ENCODE measurements at places on chromosomes 2 and 18.

DNA sequence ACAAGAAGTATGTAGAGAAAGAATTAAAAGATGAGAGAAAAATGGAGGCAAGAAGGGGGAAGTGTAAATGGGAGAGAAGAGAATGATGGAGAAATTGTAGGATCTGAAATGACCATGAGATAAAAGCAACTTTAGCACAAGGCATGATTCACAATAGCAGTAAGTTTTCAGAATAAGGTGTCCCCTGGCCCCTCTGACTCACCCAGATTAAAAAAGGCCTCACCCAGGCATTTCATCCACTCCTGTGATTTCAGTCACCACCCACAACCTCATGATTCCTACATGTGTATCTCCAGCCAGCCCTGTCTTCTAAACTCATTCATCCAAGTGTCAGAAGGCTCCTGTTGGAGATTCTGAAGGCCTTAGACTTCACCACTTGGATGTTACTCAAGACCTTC is 56.6 kb downstream of the SP100 start:
- DNase-seq, result no peak

DNA sequence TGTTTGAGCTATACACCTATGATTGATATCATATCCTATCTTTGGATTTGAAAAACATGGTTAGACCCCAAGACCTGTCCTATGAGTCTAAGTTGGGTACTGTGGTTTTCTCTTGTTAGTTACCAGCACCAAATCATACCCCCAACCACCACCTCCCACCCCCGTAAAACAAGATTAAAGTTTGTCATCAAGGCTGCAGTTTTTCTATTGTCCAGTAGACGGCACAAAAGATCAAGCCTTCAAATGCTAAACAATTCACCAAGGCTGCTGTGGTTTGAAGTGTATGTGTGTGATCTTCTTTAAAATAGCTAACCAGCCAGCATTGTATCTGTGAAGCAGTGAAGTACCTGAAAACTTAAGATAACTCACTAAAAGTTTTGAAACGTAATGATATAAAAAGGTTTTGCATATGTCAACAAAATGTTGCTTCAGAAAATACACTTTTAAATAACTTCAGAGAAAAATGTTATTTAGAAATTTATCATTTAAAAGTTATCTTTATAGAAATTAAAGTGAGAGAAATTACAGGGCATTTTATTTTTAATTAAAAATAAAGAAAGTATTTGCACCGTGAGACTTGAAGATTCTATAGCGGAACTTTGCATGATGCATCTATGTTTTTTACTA is 5.8 kb upstream of the MEIS1 start:
- peak; percentile 57 for DNase-seq

- no peak for DNase-seq
Observed at GRCh38 chr2:221502270-221503010, 69.7 kb downstream of the EPHA4 start.

DNA sequence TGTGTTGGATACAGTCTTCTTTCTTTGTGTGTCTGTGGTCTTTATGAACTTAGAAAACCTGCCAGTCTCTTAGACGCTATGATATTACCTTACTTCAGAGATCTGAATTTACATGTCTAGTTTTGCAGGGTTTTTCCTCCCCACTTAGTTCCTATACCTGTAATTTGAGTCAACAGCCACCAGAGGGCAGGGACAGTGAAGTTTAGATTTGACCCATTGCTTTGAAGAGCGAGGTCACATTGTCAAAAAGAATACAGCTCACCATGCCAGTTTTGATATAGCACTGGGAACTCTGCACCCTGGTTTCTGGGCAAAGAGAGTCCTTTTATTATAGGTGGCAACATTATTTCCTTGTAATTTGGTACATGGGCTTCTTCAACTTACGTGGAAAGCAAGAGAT is 102.3 kb downstream of the MAPK4 start:
- DNase-seq, result no peak

- DNase-seq, result no peak
Observed at GRCh38 chr2:223494496-223494895, 107.7 kb downstream of the SCG2 start.

DNA sequence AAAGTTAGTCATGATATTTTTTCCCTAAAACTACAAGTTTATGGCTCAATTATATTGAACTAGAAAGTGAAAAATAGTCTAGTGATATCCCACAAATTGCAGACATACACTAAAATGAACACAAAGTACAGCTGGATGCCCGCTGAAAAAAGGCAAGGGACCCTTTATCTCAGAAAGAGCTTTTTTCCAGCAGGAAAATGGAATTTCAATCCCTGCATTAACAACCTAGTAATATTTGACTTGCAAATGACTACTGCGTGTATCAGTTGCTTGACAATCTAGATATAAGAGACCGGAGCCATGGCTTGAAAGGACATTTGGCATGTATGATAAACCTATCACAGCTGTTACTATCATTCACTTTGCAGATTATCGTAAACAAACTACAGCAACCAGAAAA is 49.1 kb downstream of the LRPPRC start:
- DNase-seq, result no peak

DNA sequence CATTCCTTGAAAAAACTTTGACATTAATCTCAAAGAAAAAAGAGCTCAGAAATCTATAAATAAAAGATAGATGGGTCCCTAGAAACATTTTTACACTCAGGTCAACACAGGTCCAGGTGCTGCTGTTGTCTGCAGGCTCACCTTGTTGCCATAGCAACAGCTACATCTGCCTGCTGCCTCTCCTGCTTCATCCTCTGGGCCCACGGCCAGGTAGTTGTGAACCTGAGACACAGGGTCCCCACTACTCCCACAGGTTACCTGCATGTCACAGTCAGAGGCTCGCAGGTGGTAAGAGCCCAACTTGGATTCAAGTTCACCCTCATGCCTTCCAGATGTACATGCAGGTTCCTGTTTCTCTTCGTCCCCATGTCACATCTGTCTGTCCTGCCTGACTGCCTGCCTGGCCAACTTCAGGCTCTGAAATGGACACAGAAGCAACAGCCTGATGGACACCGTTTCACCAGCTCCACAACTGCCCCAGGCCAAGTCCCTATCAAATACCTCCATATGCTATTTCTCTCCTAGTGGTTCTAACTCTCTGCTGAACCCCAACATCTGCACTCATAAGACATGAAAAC is 88.3 kb upstream of the SALL3 start:
- no peak for DNase-seq

- no peak for DNase-seq
Observed at GRCh38 chr2:118668431-118669424, 178.7 kb downstream of the EN1 start.

DNA sequence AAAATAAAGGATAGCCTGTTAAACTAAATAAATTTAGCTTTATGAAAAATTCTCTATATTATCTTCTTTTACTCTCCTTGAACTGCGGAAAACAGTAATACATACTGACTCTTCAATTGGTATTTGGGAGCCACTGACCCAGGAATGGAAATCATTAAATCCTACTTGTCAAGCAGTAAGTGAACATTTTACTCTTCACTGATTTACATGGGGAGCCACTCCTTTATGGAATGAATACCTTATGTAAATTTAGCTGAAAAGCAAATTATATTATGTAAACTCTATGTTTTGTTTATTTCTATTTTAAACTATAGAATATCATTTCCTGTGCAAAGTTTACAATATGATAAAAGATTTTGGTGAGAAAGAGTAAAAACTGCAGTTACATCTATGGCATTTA is 85.2 kb downstream of the STRADB start:
- no peak for DNase-seq

DNA sequence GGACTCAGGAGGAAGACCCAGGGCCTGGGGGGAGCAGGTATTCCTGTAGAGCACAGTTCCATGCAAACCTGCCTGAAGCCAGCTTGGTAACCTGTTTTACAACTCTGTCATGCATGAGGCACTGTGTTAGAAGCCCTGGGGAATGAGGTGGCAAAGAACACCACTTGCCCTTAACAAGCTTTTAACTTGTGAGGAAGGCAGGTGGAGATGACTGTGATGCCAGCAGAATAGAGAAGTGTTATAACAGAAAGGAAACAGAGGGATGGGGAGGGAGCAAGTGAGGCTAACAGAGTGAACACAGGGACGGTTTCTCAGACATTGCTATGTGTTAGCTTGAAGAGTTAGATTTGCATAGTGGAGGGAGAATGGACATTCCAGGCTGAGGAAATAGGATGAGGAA is 11.5 kb upstream of the IL1A start:
- no peak for DNase-seq

DNA sequence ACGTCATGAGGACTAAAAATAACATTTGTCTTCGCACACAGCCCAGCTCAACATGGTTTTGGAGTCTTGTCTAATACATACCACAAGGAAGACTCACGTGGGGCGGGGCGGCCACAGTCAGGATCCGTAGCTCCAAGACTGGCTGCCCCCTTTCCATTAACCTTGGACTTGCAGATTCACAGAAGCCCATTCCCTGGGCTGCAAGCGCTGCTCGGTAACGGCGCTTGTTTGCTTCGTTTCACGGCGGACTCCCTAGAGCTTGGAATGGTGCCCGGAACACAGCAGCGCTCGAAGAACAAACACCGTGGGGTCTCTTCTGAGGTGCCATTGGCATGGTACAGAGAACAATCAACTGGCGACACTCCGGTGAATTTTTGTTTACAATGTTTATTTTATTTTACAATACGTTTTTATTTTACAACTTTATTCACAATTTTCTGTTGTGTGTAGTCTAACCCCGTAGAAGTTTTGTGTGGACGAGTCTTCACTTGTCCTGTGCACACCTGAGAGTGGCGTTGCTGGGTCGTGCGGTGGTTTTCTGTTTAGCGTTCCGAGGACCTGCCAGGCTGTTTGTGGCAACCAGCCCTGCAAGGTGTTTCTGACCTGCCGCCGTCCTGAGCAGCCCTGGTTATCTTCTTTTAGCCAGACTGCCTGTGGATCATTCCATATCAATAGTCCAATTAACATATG is 126.5 kb downstream of the GALR1 start:
- DNase-seq, result no peak

DNA sequence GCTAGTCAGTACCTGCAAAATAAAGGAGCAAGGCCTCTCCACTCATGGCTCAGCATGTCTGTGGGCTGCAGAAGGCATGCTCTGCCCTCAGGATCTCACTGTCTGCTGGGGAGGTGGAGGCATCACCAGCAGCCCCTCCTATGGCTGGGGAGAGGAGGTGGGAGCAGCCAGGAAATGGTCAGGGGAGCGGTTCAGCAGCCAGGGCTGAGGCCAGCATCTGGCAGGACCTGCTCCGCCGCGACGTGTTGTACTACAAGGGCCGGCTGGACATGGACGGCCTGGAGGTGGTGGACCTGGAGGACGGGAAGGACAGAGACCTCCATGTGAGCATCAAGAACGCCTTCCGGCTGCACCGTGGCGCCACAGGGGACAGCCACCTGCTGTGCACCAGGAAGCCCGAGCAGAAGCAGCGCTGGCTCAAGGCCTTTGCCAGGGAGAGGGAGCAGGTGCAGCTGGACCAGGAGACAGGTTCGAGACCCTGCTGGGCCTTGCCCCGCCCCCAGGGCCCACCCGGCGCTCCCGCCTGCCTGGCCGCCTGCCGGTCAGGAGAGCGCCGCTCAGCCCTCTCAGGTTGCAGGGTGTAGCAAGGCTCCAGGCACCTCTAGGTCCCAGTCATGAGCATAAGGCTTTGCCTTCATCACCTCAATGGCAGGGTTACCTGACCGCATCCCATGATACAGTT is 49.0 kb downstream of the FAM168B start:
- no peak for DNase-seq

DNA sequence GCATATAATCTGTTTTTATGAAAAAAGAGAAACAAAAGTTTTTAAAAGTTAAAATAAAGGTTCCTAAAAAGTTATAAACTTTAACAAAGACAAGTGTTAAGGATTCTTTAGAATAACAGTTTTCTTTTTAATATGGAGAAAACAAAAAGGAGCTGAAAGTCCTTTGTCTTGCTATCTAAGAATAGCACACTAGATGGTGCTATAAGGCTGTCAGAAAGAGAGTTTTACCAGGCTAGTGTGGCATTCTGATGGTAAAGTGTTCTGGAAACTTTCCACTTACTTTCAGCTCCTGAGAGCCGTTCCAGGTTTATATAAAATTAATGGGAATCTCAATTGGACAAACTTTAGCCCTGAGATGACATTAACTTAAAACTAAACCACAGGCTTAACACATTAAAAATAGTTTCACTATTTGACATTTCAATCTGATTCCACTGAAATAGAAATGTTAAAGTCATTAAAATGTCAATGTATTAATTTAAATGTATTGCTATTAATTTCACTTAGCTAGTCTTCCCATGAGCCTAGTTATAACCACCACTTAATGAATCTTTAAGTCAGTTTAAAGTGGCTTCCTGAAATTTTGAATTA is 3.7 kb downstream of the FBXO48 start:
- DNase-seq, result no peak

DNA sequence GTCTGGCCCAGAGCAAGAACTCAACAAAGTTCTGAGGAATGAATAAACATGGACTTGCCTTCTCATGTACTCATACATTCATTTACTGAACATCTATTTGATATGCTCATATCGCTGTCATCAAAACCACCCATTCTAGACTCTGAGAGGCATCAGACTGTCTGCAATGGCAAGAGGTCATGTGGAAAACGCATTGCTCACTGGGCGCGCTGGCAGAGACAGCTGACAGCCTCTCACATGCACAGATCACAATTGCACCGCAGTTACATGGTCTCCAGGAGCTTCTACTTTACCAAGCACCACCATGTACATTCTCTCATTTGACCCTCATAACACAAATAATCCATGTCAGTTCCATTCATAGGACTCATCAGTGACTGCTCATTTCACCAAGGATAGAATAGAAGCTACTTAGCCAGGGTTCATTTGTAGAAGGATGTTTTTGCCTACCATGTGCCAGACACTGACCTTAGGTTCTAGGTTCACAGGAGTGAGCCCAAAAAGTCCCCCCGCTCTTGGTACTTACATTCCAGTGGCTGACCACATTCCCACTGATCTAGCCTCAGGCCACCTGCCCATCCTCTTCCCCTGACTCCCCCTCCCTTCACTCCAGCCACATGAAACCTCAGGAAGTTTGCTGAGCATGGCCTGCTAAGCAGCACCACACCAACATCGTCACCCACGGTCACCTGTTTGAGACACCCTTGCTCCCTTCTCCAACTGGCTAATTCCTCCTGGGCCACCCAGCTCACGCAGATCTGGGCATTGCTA is 6.1 kb downstream of the FAM124B start:
- no peak for DNase-seq

- DNase-seq, result no peak
Observed at GRCh38 chr18:69599377-69599776, 198.7 kb downstream of the DOK6 start.

DNA sequence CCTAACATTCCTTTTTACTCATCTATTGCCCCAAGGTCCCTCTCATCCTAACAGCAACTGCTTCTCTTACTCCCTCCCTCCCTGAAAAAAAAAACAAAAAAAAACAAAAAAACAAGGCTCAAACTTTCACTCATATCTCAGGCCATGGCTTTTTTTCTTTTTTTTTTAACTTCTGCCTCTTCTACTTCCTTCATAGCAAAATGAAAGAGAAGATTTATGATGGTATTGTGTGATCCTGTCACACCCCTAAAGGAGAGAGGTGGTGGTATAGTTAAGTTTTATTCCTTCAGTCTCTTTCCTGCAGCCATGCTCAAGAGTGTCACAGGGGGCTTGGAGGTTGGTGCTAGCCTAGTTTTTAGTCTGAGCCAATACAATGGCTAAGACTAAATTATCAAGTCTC is 21.5 kb upstream of the EPC2 start:
- no peak for DNase-seq
